ENCODE measurements at places on chromosomes 5 and 9.

- no peak for DNase-seq
Measured at GRCh38 chr5:113194125-113194524, 217.5 kb downstream of the DCP2 start.

DNA sequence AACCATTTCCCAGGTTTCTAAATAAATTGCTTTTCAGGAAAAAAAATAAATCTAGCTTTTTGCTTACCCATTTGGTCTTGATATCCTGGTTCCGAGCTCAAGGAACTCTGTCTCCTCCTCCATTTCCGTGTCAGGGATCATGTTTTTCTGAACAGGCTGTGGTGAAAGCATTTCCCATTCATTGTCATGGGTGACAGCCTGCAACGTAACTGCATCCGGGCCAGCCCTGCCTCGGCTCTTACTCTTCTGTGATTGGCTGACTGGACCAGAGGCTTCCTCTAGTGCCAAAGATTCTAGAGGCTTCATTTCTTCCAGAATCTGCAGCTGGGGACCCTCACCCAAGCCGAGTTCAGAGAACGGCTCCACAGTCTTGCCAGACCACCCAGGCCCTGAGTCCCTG lies 61.0 kb upstream of the PCA3 start:
- DNase-seq, result no peak

- DNase-seq, result no peak
Measured at GRCh38 chr5:158529454-158529853, 570.3 kb downstream of the EBF1 start.

DNA sequence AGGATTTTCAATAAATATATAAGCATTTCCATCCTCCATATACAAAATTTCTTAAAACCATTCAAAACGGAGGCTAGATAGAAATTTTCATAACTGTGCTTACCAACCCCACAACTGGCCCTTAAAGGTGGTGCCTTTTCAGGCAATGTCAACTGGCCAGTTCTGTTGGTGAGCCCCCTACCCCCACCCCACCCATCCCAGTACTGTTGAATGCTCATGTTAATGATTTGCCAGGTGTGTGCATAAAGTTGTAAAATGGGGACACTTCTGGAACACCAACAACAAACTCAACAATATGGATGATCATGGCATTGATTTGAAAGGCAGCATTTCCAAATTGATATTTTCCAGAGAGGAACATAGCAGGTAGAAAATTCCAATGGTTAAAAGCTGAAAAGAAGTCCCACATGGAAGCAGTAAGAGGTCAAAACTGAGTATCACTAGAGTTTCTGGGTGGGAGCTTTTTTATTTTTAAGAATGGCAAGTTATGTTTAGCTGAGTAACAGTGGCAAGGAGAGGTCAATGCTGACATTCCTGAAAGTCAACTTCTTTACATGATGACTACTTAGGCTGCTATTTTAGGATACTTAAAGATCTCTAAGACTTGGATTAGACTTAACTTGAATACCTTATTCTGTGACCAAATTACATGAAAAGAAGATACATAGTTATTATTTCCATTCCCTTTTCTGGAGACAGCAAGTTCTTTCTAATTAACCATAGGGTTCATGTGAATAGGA lies 2.7 kb downstream of the LEAP2 start:
- no peak for DNase-seq

GRCh38 chr9:132063281-132063680 lies 16.4 kb downstream of the MED27 start:
- no peak for DNase-seq

DNA sequence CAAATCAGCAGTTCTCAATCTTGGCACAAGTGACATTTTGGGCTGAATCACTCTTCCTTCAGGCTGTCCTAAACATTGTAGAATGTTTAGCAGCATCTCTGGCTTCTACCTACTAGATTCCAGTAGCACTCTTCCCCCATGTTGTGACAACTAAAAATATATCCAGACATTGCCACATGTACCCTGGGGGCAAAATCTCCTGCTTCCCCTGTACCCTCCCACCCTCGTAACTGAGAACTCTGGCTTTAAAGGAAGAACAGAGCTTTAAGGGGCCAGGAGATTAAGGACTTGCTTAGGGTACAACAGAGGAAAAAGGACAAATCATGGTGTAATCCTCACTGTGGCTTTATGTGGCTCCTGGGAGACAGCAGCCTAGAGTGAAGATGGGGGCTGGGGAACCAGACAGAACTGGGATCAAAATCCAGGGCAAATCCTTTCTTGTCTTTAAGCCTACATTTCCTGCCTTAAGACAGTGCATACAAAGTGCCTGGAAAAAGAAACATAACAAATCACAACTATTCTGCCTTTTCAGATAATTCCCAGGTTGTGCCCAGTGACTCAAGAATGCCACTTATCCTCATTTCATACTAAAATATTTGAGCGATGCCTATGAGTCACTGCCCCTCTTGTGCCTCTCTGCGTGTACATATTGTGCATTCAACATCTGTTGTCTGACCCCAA lies 109.3 kb downstream of the DAPK1 start:
- DNase-seq, result no peak

GRCh38 chr9:93974151-93974550 lies 19.0 kb upstream of the BARX1 start:
- DNase-seq, result no peak

DNA sequence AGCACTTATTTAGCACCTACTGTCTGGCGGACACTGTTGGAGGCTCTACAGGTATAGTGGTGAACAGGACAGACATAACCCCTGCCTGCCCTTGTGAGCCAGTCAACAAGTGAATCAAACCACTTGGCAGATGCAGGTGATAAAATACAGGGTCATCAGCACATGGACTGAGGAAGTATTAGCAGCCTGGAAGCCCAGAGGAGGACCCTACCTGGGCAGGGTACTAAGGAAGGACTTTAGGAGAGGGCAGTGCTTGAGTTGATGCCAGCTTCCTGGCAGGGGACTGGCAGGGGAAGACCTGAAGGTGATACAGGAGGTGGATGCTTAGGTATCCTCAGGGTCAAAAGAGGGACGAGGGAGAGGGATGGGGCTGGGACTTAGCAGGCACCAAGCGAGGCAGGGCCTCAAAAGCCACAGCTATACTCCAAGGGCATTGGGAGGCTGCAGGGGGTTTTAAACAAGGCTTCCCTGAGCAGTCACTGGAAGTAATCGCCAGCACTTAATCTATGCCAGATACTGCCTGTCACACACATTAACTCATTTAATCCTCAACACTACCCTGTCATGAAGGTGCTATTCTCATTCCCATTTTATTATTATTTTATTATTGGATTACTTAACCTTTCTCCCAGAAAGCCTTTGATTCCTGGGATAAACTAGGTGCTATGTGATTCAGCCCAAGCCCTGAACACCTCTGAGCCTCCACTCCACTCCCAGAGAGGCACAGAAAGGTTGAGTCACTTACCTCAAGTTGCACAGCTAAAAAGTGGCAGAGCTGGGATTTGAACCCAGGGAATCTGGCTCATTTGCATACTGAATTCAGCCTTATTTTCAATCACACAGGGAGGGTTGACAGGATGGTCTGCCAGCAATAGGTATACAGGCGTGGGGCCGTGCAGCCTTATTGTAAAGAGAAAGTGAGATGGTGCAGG lies 63.8 kb upstream of the ORM1 start:
- DNase-seq, result no peak

DNA sequence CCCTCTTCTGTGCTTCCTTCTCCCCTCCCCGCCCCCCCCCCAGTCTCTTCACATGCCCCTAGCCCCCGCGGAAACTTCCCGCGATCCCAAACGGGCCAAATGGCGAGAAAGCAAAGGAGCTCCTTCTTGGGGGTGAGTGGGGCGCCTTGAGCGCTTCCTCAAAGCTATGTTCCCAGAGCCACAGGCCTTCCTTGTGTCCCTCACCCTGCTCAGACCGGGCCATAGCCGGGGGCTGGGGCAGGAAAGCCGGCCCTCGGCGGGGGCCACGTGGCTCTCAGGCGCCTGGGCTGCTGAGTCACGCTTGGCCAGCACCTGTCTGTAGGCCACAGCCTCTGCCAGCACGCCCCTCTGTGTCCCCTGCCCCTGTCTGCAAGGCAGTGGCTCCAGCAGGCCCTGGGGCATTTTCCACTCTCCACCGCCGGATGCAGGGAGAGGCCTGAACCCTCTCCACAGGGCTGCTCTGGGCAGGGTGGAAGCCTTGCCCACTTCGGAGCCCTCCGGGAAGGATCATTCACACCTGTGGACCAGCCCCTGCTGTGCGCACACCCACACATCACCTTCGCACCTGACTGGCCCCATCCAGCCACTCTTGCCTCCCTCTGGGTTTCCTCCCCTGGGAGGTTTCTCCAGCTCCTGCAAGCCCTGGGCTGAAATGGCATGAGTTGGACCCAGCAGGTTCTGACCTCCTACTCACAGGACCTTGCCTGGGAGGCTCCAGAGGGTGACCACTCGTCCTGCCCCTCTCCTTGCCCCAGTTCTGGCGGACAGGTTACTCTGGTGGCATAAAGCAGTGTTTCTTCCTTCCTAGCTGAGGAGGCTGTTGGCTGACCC lies 1.2 kb upstream of the SQSTM1 start:
- no peak for DNase-seq

DNA sequence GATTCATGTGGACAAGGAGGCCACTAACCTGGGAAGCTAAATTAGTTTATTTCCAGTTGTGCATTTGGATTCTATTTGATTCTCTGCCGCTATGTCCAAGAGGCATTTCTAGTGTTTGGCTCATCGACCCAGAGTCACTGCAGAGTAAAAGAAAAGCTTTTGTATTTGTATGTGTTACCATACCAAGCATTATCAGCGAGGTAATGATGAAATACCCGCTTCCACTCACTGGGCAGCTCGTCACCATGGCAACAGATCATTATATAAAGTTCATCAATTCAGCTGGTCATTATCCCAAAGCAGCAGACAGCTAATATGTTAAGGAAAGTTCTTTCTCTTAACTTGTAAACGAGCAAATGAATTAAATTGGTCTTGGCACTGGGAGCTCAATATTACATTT lies 380.3 kb downstream of the SEMA5A start:
- DNase-seq, result peak; percentile 58

DNA sequence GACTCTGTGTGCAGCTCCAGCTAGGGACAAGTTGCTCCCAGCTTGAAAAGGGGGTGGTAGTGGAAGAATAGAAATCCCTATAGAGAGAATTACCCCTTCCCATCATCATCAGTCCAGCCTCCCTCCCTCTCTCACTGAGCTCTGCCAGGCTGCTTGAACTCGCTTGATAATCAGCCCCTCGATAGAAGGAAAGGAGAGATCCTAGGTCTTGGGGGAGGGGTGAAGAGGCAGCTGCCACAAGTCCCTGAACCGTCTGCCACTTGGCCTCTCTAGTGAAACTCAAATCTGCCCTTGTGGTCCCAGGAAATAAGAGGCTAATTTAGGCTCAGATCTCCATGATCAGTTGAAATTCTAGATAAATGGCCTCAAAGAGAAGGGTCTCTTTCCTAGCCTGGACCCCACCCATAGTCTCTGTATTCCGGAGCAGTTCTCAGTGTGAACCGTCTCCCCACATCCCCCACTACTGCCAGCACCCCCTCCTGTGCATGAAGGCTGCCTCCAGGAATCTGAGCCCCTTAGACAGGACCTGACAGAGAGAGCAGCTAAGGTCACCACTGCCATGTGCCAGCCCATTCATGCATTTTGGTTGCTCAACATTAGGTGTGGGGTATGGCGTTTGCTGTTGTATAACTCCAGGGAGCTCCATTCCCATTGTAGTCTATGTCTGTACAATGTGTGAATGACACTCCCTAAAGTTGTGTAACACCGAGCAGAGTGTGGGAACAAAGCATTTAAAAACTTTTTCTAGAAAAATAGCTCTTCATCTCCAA lies 5.5 kb downstream of the DNAJB5 start:
- no peak for DNase-seq

- DNase-seq, result no peak
Measured at GRCh38 chr9:70472268-70473249, 58.1 kb upstream of the KLF9 start.

- DNase-seq, result peak; percentile 39
Measured at GRCh38 chr5:86824637-86825036, 206.9 kb downstream of the COX7C start.

DNA sequence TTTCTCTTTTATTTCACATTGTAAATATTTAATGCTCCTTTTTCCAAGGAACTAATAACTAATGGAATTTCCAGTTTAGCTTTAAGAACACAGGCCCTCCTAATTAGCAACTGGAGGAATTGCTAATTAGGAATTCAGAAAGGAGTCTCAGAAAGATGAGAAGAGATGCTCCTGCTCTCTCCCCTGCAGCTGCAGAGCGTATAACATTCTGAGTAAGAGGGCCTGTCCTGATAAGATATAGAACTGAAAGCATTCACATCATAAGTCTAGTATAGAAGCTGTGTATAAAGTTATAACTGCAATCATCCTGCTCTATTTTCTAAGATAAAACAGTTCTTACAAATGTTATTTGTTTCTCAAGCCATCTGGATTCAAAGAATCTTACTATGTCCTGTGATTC lies 83.2 kb downstream of the DTWD2 start:
- DNase-seq, result peak; percentile 37

DNA sequence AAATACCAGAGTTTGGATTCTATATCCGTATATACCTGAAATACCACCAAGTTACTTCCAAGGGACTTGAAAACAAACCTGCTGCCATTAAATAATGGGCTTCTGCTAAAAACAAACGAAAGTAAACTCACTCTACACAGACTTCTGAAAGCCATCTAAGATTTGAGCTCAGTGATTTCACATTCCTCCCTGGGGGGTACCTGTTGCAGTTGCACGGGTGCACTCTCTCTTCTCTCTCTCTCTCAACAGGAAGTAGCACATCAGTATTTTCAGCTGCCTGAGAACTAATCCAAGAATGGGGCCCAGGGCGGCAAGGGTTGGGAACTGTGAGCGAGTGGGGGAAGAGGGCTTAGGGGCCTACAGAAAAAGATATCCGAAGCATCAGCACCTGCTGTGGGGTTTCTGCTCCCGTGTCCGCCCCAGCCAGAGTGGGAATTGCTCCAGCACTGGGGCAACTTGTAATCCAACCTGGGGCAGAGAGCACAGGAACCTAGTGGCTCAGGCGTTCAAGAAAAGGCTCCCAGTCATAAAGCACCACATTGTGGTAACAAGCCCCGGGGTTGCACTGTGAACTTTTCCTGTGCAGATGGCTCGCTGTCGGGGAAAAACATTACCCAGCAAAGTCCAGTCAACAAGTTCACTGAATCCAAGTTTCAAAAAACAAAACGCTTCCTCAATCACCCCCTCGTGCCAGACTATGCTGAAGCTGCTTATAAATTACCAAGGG lies 99.8 kb downstream of the EFNA5 start:
- no peak for DNase-seq

DNA sequence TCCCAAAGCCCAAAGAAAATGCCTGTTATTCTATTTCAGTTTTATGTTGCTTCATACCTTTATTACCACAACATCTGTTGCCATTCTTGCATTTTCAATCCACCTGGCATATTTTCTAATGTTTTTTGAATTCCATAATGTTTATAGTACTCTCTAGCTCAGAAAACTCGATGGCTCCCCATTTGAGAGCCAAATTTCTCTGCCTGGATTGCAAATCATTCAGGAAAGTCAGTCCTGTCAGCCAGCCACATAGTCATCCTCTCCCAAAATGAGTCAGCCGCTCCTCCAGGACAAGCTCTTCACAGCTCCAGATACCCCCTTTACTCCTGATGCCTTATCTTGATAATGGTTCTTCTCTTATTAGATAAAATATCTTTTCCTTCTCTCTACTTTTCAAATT lies 78.2 kb upstream of the ADCY2 start:
- DNase-seq, result no peak

GRCh38 chr9:121966706-121967105 lies 126.4 kb downstream of the TTLL11 start:
- no peak for DNase-seq

Data from brain (organoid and tissue), 16 donors.